Kidney (tissue), 22 donors: ENCODE measurements at places on chromosomes 2 and 18. TPM values are rescaled to one million over a fixed set of nuclear protein-coding genes. Genes with fewer than 3 reads are reported as not detected.

The DRC1 gene
- 0.76 TPM for total RNA-seq

The DYNAP gene
- not detected for total RNA-seq

The PTPRN gene
- total RNA-seq = not detected

The CD207 gene
- 0.66 TPM for total RNA-seq

The SAG gene
- not detected for total RNA-seq

The MALL gene
- 26.2 TPM for total RNA-seq

The TBR1 gene
- total RNA-seq = not detected

The GPR39 gene
- 8.7 TPM for total RNA-seq

The AGXT gene
- total RNA-seq = 0.09 TPM

The IL36A gene
- total RNA-seq = not detected

The SDC1 gene
- total RNA-seq = 266 TPM

The UGT1A3 gene
- total RNA-seq = 0.57 TPM

The ACTG2 gene
- 13.7 TPM for total RNA-seq

The TNFAIP6 gene
- total RNA-seq = 2.5 TPM

The SLC5A7 gene
- 0.88 TPM for total RNA-seq

The NCOA1 gene
- total RNA-seq = 41.5 TPM

The PARD6G gene
- 1.9 TPM for total RNA-seq

The FRZB gene
- total RNA-seq = 12.9 TPM

The GATA6 gene
- 10.9 TPM for total RNA-seq

The LRRC30 gene
- not detected for total RNA-seq

The RGPD8 gene
- 13.8 TPM for total RNA-seq

The ALLC gene
- not detected for total RNA-seq

The RAPH1 gene
- 90.7 TPM for total RNA-seq

The ADRA2B gene
- 1.4 TPM for total RNA-seq

The RBM44 gene
- total RNA-seq = 0.72 TPM

The RPL31 gene
- total RNA-seq = 1,182 TPM

The MSTN gene
- total RNA-seq = 0.38 TPM

The HRH4 gene
- total RNA-seq = not detected

The TCF23 gene
- 0.38 TPM for total RNA-seq

The SPP2 gene
- not detected for total RNA-seq

The PLGLB2 gene
- total RNA-seq = not detected

The ABHD3 gene
- total RNA-seq = 18.9 TPM

The RGPD4 gene
- total RNA-seq = not detected

The LANCL1 gene
- 47.4 TPM for total RNA-seq

The UGT1A5 gene
- total RNA-seq = 2.1 TPM

The CYP27C1 gene
- 0.35 TPM for total RNA-seq

The MYL12B gene
- total RNA-seq = 448 TPM

The ODC1 gene
- total RNA-seq = 97.5 TPM

The WDSUB1 gene
- total RNA-seq = 11.6 TPM

The BIN1 gene
- 121 TPM for total RNA-seq

The NT5DC4 gene
- not detected for total RNA-seq

The FAM110C gene
- 48.7 TPM for total RNA-seq

The LBX2 gene
- 2.5 TPM for total RNA-seq

The RNF125 gene
- total RNA-seq = 6.0 TPM

The PLEKHB2 gene
- total RNA-seq = 85.4 TPM

The ERICH2 gene
- total RNA-seq = 0.91 TPM

The TSPYL6 gene
- not detected for total RNA-seq

The IGFBP2 gene
- total RNA-seq = 53.7 TPM

The SERPINB11 gene
- total RNA-seq = not detected

The TOGARAM2 gene
- total RNA-seq = 0.60 TPM

The WNT10A gene
- total RNA-seq = 10.2 TPM
